ENCODE measurements at places on chromosomes 3 and 15.

- no peak for DNase-seq
These were observed 36.7 kb upstream of the SLC6A1 start for GRCh38 chr3:10955711-10956453.

GRCh38 chr15:90883526-90883975 is 753 bp upstream of the FES start:
- no peak for DNase-seq

GRCh38 chr3:164419220-164419619 is 659.1 kb downstream of the SI start:
- DNase-seq, result no peak

GRCh38 chr15:76150513-76150912 is 90.7 kb downstream of the TMEM266 start:
- no peak for DNase-seq

GRCh38 chr3:95588473-95588872 is 1225.9 kb upstream of the EPHA6 start:
- DNase-seq, result no peak

DNA sequence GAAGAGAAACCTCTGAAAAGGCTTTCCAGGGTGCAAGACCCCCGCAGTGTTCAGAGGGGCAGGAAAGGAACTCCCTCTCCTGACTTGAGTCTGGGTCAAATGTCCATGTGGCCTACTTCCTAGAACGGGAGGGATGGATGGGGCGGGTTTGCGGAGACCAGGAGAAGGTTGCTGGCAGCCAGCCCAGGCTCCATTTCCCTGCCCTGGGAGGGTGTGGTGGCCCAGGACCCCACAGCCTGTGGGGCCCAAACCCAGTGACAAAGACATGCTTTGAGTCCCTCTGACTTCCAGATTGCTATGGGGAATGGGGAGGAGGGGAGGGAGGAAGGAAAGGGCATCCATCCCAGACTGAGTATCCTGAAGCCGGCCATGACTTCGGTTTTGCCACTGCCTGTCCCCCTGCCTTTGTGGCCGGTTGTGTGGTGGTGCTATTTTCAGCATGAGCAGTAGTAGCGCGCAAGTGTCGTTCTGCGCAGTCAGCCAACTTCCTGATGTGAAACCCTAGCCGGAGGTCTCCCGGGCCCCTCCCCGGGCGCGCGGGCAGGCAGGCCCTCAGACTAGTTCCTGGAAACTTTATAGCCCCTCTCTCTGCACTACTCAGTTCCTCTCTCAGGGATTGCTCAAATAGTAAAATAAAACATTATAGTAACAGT is 24.4 kb downstream of the MAGEF1 start:
- no peak for DNase-seq

- DNase-seq, result no peak
These were observed 17.7 kb downstream of the EEFSEC start for GRCh38 chr3:128170866-128171516.

GRCh38 chr3:127218454-127218922 is 25.6 kb downstream of the PRR23E start:
- DNase-seq, result no peak

- no peak for DNase-seq
These were observed 353 bp downstream of the ATG3 start for GRCh38 chr3:112561484-112561733.

DNA sequence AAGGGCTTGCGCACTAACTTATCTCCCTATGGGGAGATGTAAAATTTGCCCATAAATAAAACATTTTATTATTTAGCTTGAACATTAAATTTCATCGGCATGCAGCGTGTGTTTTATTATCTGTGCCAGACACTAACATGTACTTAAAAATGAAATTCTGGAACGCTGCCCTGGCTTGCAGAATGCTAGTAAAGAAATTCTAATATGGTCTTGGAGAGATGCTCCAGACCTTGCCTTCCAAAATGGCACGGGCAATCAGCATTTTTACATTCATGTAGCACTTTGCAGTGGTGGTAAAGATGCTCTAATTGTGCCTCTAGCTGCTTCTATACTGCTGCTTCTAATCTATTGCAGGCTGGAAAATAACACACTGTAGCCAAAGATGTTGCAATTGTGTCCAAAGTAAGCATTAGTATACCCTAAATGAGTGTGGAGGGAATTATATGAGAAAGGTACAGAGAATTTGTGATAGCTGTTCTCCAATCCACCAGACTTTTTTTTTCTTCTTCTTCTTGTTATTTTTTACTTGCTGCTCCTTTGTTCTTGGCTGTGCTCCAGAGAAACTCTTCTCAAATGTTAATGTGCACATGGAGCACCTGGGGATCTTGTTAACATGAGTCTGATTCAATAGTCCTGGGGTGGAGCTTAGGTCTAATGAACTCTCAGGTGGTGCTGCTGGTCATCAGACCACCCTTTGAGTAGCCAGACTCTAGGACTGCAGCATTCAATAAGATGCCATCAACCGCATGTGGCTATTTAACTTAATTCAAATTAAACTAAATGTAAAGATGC is 47.3 kb downstream of the CRABP1 start:
- peak; percentile 39 for DNase-seq

- DNase-seq, result no peak
These were observed 32.1 kb downstream of the CLDN18 start for GRCh38 chr3:138042043-138042442.

DNA sequence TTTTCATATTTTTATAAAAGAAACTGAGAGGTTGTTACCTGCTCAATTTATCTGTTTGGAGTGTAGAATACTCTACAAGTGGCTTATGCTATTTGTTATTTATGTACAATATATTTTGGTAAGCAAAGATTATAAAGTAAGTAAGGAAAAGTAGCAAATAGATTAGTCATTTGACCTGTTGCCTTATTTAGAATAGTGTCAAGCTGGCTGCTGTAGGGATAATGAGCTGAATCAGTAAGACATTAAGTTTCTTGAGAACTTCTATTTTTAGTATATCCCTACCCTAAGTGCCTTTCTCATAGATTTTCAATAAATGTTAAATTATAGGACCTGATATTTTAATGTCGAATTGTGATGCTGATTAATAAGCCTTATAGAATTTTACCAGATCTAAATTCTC is 37.2 kb downstream of the ECT2 start:
- no peak for DNase-seq

DNA sequence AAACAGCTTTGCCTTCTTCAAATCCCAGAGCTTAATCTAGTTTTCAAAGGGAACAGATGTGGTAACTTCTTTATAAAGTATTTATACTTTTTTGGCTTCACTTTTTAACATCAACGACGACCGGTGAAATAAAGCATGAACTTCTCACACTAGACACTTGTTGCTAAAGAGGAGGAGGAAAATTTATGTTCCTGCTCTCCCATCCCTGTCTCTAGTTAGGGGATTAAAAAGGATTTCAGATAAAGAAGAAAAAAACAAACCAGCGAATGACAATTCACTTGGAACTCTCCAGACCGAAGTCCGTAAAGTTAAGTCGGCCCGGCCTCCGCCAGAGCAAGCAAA is 672 bp downstream of the NEDD4 start:
- DNase-seq, result no peak

DNA sequence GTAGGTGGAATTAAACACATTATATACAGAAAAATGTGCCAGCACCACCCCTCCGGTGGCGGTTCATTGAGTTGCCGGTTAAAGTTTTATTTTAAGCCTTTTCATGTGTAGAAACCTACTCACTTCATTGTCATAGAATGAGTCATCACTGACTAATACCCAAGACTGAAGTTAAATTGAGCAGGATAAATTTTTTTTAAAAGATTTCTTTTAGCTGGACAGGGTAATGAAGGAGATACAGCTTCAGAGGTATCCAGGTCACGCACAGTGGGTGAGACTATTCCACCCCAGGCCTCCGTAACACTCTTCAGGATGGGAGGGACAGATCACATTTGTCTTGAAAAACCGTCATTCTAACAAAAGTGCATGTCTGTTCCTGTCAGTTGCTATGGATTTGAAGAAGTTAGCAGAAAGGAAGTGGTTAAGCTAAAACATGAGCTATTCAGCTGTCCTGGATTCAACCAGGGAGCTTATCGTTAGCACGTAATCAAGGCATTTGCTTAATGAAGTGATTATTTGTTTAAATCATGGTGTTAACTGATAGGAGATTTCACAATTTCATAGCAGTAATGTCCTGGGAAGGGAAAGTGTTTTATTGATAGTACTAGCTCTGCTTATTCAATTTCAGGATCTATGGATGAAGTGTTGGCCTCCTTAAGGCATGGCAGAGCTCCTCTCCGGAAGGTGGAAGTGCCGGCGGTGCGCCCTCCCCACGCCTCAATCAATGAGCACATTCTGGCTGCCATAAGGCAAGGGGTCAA is 23.4 kb downstream of the WHAMM start:
- no peak for DNase-seq

DNA sequence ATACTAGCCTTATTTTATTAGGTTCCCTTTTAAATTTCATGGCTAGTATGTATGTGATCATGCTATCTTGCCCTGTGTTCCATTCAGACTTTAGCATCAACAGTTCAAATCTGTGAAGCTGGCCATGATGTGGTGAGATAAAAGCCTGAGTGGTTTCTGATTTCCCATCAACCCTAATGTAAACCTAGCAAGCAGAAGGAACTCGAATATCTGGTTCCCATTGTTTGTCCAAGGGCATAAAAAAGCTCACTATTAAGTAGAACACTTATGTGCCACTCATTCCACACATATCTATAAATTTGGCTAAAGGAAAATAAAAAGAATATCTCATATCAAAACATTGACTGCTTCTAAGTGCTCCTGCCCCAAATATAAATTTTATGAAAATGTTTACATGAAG is 311.7 kb downstream of the CADM2 start:
- peak; percentile 48 for DNase-seq

DNA sequence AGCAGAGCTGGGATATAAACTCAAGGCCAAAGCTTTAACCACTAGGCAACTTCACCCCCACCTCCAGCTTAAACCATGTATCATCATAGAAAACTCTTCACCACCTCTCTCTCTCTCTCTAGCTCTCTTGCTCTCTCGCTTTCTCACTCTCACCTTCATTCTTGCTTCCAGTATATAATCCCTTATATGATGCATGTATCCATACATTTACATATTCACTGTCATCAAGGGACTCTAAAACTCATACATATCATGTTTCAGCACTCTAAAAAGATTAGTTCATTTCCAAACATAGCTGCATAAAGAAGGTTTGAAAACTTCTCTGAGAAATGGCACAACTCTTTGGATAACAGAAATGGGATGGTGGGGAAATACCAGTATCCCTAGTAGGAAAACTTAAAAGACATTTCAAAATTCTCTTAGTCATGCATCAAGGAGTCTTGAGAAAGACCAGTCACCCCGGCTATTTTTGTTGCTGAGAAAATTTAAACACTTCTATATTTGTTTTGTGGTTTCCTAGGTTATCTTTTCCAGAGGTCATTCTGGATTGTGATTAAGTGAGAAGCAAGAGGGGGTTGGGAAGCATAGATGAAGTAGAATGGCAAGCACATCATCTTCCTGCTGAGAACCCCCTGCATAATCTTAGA is 447.8 kb upstream of the THBS1 start:
- no peak for DNase-seq

DNA sequence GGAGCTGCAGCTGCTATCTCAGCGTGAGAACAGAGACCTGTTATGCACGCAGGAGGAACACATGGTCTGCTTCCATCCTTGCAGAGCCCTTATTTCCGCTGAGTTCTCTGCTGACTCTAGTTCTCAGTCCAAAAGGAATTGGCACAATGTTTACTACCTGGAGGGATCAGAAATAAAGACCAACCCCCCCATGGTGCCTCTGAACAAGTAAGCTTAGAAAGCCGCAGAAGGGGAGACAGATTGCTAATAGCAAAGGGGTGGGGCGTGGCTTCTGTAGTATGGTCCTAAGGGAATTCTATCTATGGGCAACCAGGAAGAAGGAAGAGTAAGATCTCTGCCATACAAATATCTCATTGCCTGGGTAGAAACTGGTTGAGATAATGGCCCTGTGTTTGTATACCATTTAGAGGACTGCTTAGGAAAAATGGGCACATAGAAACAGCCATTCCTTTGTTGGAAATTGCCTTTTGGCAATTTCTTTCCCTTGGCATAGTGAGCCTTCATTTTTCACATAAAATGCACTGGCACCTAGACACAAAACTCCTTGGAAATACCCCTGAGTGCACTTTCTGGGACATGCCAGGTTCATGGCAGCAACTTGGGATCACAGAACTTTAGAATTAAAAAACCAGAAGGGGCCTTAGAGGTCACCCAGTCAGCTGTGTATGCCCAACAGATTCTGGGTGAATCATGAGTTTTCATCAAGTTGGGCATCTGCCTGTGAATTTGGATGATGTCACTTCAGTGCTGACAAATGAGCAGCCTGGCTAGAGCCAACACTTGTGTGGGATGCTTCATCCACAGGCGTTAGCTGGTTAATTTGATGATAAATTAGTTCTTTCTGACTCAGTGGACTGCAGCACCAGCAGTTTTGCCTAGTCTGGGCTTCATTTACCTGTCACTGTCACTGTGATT is 57.4 kb upstream of the STXBP5L start:
- no peak for DNase-seq

- no peak for DNase-seq
These were observed 158.2 kb upstream of the ARHGEF26 start for GRCh38 chr3:153963012-153963411.

- no peak for DNase-seq
These were observed 45.1 kb upstream of the LPP start for GRCh38 chr3:188108703-188109412.

DNA sequence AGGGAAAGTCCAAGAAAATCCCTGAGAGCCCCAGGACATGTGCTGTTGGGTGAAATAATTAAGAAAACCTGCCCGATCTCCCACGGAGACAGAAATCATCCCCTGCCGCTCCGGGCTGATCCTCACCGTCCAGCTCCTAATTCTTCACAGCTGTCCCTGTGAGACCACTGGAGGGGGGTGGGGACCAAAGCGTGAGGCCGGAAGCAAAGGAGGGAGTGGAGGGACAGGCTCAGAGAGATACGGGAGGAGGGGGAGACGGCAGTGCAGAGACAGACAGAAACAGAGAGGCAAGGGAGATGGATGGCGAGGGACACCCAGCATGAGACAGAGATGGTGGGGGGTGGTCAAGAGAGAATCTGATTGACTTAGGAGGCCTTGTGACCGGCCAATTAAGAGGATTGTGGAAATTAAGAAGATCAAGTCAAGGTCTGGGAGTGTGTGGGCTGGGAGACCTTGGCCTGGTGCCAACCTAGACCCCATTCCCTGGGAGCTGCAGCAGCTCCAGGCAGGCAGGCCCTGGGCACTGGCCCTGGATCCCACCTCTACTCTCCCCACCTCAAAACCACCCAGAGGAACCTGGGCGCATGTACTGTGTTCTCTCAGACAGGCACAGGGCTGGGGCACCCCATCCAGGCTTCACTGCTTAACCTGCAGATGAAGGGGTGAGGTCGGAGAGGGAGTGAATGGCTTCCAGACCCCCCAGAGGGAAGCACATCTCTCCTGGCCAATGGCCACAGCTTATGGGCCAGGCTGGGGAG is 113.2 kb upstream of the ALDH1A3 start:
- no peak for DNase-seq
